ENCODE measurements at places on chromosomes 2 and 18.

- H3K27ac ChIP-seq = no peak overlapping the region
- DNase-seq = no peak
- H3K4me1 ChIP-seq = peaks cover 3% of the 10 kb centered on the region
- H3K27me3 ChIP-seq = no peaks in the 10 kb centered on the region
- H3K4me3 ChIP-seq = no peak overlapping the region
These were observed 3.6 kb upstream of the IL1A start for GRCh38 chr2:112787729-112788393.

DNA sequence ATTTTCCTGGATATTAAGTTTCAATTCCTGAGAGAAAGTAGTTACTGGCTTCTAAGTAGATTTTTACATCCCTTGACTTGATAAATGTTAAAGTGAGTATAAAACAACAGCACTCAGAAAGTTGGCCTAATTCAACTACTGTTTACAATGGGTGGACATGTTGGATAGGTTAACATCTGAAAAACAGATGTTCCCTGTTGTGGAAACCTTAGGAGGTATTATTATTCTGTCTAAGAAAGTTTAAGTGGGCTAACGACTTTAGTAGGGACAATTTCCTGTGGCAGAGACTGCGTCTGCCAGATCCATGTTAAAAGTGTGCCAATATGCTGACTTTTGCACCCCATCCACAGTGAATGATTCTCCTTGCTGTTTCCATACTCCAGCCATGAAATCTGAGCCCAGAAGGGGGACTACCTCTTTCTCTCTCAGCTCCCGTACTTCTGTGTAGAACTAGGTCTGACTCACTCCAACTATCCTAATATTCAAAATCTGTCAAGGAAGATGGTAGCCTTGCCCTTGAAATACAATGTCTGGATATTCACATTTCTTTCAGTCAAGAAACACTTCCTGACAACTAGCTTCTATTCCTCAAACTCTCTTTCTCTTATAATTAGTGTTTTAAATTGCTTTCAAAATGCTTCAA is 327.5 kb upstream of the HNRNPA3 start:
- no peak overlapping the region for H3K27ac ChIP-seq
- no peak for DNase-seq
- H3K4me3 ChIP-seq = no peak overlapping the region
- no peaks in the 10 kb centered on the region for H3K36me3 ChIP-seq
- no peaks in the 10 kb centered on the region for H3K27me3 ChIP-seq

DNA sequence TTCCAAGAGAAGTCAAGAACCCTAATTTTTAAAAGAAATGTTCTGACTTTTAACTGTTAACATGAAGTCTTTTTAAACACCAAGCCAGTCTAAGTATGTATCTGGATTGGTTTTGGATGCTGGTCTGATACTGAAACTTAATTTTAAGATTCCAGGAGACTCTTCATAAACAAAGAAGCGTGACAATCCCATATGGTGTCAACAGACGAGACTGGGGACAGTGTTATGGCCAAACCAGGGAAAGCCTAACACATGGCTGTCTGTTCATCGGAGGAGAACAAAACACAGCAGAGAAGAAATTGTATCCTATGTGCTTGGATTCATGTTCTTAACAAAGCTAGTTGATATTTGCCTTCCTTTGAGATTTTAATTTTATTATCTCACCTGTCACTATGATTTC is 80.5 kb upstream of the UPP2 start:
- no peak overlapping the region for H3K27ac ChIP-seq
- peaks cover 2% of the 10 kb centered on the region for H3K27me3 ChIP-seq
- no peak overlapping the region for H3K4me3 ChIP-seq
- DNase-seq = no peak
- H3K36me3 ChIP-seq = no peaks in the 10 kb centered on the region

DNA sequence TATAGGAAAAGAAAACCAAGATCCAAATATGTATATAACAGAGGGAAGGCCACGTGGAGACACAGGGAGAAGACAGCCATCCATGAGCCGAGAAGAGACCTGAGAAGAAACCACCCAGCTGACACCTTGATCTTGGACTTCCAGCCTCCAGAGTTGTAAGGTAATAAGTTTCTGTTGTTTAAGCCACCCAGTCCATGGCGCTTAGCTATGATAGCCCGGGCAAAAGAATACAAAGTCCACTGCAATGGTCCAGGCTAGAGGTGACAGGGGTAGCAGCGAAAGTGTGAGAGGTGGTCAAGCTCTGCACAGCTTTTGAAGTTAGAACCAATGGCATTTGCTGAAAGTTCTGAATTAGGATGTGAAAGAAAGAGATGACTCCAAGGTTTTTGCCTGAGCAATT is 2.8 kb downstream of the MYOM1 start:
- H3K4me3 ChIP-seq = no peak overlapping the region
- no peak overlapping the region for H3K27ac ChIP-seq
- H3K27me3 ChIP-seq = peaks cover 2% of the 10 kb centered on the region
- H3K36me3 ChIP-seq = no peaks in the 10 kb centered on the region
- DNase-seq = no peak

- no peak overlapping the region for H3K27ac ChIP-seq
- peaks cover 3% of the 10 kb centered on the region for H3K4me1 ChIP-seq
- H3K27me3 ChIP-seq = no peaks in the 10 kb centered on the region
- H3K4me3 ChIP-seq = no peak overlapping the region
- DNase-seq = no peak
- peaks cover 25% of the 10 kb centered on the region for H3K36me3 ChIP-seq
These were observed 4.9 kb downstream of the ASAP2 start for GRCh38 chr2:9211496-9211895.

GRCh38 chr2:85834466-85834865 is 54.3 kb downstream of the ST3GAL5 start:
- no peak overlapping the region for H3K4me3 ChIP-seq
- no peaks in the 10 kb centered on the region for H3K27me3 ChIP-seq
- H3K4me1 ChIP-seq = no peaks in the 10 kb centered on the region

DNA sequence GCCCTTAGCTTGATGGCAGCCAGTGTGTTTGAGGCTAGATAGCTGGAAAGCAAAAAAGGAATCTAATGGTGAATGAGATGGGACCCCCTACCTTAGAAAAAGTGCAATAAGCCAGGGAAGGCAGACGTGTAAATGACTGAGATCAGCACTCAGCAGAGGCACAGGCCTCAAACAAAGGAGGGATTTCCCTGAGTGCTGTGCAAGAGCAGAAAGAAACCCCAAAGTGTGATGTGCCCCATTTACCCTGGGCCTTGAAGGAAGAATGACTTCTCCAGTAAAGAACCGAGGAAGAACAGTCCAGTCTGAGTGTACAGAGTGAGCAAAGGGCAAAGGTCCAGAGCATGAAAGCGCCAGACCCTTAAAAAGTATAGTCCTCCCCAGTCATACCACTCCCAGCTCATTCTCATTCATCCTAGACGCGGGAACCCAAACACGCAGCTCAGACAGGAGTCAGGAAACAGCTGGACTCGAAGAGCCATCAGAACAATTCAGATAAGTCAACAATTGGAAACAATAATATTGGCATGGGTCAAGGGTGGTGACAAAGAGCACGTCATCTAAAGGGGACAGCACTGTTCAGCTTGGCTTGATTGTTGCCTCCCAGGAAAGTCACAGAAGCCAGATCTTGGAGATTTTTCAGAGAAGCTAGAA is 121.7 kb downstream of the INO80D start:
- H3K27me3 ChIP-seq = no peaks in the 10 kb centered on the region
- H3K27ac ChIP-seq = no peak overlapping the region
- no peak for DNase-seq
- peaks cover 2% of the 10 kb centered on the region for H3K36me3 ChIP-seq
- H3K4me3 ChIP-seq = no peak overlapping the region

DNA sequence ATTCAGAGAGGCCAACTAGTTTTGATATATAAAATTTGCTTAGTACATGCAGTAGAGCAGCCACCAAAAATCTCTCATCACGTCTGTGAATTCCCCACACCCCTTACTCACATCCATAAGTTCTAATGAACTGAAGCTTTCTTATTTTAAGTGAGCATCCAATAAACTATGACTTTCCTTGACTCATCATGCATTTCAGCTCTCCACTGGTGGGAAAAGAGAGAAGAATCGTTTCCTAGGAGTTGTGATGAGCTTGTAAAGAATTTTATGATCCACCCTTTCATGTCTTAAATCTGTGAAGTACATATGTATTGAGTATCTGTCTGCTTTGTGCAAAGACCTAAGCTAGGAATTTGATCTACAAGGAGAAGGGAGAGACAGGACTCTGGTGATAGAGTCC is 428.6 kb downstream of the SETBP1 start:
- H3K36me3 ChIP-seq = no peaks in the 10 kb centered on the region
- no peak overlapping the region for H3K27ac ChIP-seq
- peaks cover 2% of the 10 kb centered on the region for H3K4me1 ChIP-seq
- no peak for DNase-seq
- no peaks in the 10 kb centered on the region for H3K27me3 ChIP-seq

GRCh38 chr18:57437766-57438671 is 2.8 kb downstream of the ONECUT2 start:
- peak; percentile 83 for DNase-seq
- H3K4me1 ChIP-seq = peaks cover 21% of the 10 kb centered on the region
- no peak overlapping the region for H3K27ac ChIP-seq
- H3K27me3 ChIP-seq = peaks cover 51% of the 10 kb centered on the region
- H3K4me3 ChIP-seq = peak overlapping the region; percentile 77

GRCh38 chr2:78431241-78431640 is 594.3 kb upstream of the REG3G start:
- H3K4me3 ChIP-seq = no peak overlapping the region
- H3K27ac ChIP-seq = no peak overlapping the region
- no peaks in the 10 kb centered on the region for H3K4me1 ChIP-seq
- DNase-seq = peak; percentile 2
- no peaks in the 10 kb centered on the region for H3K27me3 ChIP-seq

DNA sequence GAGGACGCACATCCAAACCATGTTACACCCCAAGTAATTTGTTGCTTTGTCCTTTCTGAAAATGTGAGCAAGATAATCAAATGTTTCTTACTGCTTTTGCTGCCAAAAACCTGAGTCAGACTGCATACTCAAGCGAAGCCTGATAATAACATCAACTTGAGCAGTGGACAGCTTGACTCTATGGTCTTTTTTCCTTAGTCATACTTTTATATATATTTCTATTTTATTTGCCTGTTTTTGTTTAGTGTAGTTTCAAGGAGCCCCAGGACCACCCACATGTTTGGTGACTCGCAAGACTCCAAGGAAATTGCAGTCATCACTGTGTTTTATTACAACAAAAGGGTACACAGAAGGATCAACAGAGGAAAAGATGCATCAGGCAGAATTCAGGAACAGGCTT is 688.4 kb upstream of the PIK3C3 start:
- peaks cover 4% of the 10 kb centered on the region for H3K4me1 ChIP-seq
- H3K36me3 ChIP-seq = no peaks in the 10 kb centered on the region
- H3K27ac ChIP-seq = no peak overlapping the region
- DNase-seq = no peak
- no peaks in the 10 kb centered on the region for H3K27me3 ChIP-seq
- H3K4me3 ChIP-seq = no peak overlapping the region

DNA sequence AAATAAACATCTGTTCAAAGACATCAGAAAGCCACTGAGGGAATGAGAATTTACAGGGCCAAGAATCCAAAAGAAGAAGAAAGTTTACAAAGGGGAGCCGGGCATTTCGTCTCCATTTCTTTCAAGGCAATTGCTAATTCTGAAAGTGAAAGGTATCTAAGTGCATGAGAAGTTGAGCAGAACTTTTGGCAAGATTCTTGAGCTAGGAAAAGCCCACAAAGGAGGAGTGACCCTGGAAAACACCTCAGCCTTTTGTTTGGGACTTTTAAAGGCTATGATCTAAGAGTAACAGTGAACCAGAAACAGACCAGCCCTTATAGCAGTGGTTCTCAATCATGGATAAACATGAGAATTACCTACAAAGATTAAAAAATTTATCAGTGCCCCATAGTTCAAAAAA is 87.4 kb downstream of the MDH1 start:
- H3K4me1 ChIP-seq = peaks cover 4% of the 10 kb centered on the region
- no peak overlapping the region for H3K27ac ChIP-seq

DNA sequence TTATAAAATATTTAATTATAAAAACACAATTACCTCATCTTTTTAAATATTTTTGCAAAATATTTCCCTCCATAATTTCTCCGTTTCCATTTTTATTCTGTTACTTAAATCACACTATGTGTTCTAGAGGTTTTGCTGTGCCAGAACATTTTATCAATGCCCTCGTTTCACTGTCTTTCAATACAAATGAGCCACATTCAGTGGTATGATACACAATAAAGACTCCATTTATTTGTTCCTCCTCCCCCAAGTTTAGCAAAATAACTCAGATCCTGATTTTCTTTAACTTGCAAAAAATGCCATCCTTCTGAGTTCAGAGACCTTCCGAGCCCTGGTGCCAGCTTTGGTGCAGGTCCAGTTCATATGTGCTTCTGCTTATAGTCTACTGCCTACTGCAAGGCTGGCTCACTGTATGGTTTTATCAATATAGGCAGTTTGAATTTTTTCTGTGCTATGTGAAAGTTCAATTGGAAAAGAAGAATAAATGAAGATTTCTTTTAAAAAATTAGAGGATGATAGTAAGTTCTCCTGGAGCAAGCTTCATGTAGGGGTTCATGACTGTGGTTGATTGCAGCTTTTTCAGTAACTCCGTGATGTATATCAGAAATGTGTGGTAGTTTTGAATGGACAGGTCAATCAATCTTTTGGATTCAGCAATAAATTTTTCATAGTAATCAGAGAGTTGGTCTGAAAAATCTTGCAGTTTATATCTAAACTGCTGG is 42.5 kb downstream of the APOB start:
- H3K27me3 ChIP-seq = no peaks in the 10 kb centered on the region
- H3K36me3 ChIP-seq = no peaks in the 10 kb centered on the region
- no peak overlapping the region for H3K4me3 ChIP-seq
- H3K4me1 ChIP-seq = no peaks in the 10 kb centered on the region
- DNase-seq = no peak

DNA sequence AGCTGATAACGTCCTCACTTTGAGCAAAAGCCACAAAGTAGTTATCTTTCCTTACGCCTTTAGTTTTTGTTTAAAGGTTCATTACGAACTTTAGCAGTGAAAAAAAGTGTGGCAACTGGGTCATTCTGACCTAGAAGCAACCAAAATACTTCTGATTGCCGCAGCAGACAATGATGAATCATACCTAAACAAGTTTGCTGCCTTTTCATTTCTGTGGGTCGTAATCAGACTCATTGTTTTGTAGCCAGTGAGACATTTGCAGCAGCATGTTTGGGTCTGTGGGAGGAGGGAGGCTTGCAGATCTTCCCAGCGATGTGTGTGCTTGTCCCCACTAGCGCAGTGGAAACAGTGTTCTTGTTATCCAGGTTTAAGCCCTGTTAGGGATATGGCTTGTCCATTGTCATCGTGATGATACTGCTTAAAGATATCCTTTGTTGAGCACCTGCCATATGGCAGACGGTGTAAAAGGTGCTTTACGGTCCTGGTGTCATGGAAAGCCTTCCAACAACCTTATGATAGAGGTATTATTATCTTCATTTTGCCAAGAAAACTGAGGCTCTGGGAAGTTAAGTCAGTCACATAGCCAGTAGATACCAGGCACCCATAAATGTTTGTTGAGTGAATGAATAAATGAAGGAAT is 1.3 kb upstream of the GREB1 start:
- no peaks in the 10 kb centered on the region for H3K4me1 ChIP-seq
- H3K4me3 ChIP-seq = no peak overlapping the region
- no peak overlapping the region for H3K27ac ChIP-seq
- no peak for DNase-seq
- no peaks in the 10 kb centered on the region for H3K27me3 ChIP-seq
